ENCODE measurements at places on chromosomes 1 and 21.

GRCh38 chr21:35611708-35612132 is 448.6 kb downstream of the SETD4 start:
- no peak overlapping the region for H3K4me3 ChIP-seq
- H3K27ac ChIP-seq = no peak overlapping the region
- no peak for DNase-seq
- no peaks in the 10 kb centered on the region for H3K27me3 ChIP-seq
- H3K36me3 ChIP-seq = no peaks in the 10 kb centered on the region
- H3K4me1 ChIP-seq = peaks cover 3% of the 10 kb centered on the region

DNA sequence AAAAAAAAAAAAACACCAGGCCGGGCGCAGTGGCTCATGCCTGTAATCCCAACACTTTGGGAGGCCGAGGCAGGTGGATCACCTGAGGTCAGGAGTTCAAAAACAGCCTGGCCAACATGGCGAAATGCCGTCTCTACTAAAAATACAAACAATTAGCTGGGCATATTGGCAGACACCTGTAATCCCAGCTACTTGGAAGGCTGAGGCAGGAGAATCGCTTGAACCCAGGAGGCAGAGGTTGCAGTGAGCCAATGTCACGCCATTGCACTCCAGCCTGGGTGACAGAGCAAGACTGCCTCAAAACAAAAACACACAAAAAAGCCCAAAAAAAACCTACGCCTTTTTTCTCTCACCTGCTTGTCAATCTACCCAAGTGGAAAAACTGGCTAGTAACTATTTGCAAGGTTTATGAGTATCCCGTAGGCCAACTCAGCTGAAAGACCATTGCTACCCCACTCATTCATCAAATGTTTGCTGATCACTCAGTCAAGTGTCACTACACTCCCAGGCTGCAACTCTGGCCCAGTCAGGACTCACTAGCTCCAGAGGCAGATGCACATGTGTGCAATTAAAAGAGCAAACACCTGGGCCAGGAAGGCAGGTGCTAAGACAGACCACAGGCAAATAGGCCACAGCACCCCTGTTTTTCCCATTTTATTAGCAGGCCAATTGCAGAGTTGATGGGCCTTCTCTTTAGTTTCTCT is 2.0 kb downstream of the CSRP1 start:
- no peak for DNase-seq
- H3K36me3 ChIP-seq = peaks cover 6% of the 10 kb centered on the region
- no peak overlapping the region for H3K27ac ChIP-seq

DNA sequence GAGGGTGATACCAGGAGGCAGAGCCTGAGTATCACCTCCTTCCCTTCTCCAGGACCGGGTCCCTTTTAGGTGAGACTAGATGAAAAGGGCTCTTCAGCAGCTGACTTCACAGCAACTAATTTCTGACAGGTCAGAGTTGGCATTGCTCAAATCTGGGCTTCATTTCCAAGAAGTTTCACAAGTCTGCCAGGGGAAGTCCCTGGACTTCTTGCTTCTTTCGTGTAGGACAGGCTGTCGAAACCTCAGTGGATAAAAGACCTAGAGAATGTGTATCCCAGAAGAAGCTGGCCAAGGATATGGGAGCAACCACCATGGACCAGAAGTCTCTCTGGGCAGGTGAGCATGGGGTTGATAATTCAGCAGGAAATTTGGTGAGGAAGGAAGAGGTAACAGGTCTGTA is at the start of gene CHI3L2:
TSS of gene CHI3L2 (plus strand) at position 280 of the 400 bp plus-strand sequence. CDS start at position 297, 17 bp downstream.
- H3K4me3 ChIP-seq = no peak within 1 kb of the TSS
- H3K36me3 ChIP-seq = peaks cover 3% of the 10 kb centered on the region
- no peak for DNase-seq

- DNase-seq = peak; percentile 50
- no peaks in the 10 kb centered on the region for H3K36me3 ChIP-seq
- peaks cover 19% of the 10 kb centered on the region for H3K27me3 ChIP-seq
- H3K27ac ChIP-seq = no peak overlapping the region
- H3K4me1 ChIP-seq = peaks cover 29% of the 10 kb centered on the region
These were observed 6.3 kb upstream of the CRYBG2 start for GRCh38 chr1:26359981-26360806.

DNA sequence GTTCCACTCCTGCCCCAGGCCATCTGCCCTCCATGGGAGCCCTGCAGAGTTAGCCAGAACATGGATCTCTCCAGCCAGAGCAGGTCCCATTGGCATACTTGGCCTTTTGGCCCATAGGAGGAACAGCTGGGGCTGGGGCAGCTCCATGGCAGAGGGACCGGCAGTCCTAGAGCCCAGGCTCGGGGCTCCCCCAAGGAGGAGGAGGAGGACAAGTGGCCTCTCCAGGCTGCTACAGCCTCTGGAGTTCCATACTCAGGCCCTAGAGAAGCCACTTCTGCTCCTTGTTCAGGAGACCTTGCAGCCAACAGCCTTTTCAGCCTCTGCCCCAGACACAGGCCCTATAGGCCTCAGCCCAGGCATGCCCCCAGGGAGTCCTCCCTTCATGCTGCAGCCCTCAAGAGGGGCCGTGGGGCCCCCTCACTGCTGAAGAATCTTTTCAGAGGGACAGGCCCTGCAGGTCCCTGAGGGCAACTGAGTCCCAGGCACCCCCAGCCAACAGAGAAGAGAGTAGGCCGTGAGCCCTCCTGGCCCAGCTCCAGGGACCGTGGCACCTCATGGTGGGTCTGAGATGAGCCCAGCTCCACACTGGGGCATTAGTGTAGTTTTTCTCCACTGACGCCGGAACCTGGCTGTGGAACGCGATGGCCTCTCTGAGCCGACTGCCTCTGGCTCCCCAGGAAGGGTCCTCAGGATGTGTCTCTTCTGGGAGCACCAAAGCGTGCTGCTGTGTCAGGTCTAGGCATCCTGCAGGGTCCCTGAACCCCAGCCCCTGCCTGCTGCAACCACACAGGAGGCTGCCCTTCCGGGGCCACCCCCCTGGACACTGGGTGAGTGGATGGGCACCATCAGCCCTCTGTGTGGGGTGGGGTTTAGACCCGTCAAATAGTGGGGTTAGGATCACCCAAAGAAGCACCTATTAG is 297.6 kb upstream of the VAMP3 start:
- H3K36me3 ChIP-seq = no peaks in the 10 kb centered on the region
- H3K27ac ChIP-seq = no peak overlapping the region
- no peak for DNase-seq
- no peaks in the 10 kb centered on the region for H3K4me1 ChIP-seq
- peaks cover 2% of the 10 kb centered on the region for H3K27me3 ChIP-seq

DNA sequence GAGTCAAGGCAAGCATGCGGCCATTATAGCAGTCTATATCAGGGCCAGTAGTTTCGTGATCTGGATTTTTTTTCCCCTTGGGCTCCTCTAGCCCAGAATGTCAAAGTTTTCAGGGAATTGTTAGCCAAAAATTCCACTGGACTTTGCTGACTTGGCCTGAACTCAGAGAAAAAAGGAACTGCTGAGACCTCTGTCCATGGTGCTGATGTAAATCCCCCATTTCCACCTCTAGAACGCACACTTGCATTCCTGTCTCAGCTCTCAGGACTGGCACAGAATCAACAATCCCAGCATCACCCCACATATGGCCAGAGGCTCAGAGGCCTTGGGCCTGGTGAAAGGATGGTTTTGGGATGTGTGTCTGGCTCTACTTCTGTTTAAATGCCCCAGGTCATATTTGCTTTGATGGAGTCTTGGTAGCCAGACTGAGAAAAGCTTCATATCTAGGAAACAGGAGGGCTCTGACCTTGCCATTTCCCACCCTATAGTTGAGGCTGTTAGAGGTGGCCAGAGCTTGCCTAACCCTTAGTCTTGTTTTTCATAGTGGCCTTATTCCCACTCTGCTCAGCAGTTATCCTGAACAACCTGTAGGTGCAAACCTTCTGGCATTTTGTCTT is 16.9 kb upstream of the EFCAB14 start:
- H3K36me3 ChIP-seq = no peaks in the 10 kb centered on the region
- H3K27me3 ChIP-seq = peaks cover 13% of the 10 kb centered on the region
- H3K27ac ChIP-seq = no peak overlapping the region
- no peaks in the 10 kb centered on the region for H3K4me1 ChIP-seq
- DNase-seq = no peak

DNA sequence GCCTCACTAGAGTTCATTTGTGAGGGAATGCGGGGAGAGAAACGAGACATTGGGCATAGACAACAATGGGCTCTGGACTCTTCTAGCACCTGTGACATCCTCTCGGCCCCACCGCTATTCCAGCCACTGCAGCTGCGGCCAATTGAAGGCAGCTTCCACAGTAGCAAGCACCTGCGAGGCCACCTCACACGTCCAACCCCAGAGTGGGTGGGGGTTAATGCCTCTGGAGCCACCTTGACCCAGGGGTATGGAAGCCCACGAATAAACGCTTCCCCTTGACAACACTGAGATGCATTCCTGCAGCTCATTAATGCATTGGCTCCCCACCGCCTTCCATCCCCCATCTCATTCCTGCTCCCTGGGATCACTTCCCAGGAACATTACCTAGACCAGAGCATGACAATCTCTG is 104.4 kb downstream of the GLIS1 start:
- no peak overlapping the region for H3K27ac ChIP-seq
- H3K4me1 ChIP-seq = no peaks in the 10 kb centered on the region
- no peak overlapping the region for H3K4me3 ChIP-seq
- no peaks in the 10 kb centered on the region for H3K27me3 ChIP-seq

- no peak overlapping the region for H3K27ac ChIP-seq
- no peak for DNase-seq
- H3K27me3 ChIP-seq = no peaks in the 10 kb centered on the region
- no peak overlapping the region for H3K4me3 ChIP-seq
- peaks cover 6% of the 10 kb centered on the region for H3K4me1 ChIP-seq
These were observed 63.6 kb downstream of the DMAP1 start for GRCh38 chr1:44276901-44277300.

DNA sequence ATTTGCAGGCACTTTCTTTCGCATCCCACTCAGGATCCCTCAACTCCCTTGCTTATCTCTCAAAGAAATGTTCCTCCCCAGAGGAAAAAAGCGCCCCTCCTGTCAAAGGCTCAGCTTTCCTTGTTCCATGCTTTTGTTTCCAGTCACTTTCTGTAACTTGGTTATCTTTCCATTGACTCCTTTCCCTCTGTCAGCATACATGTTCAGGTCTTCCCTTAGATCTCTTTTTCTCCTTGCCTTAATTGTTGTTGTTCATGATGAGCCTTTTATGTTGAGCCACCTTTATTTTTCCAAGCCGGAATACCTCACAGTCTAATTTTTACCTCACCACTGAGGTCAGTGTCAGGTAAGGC is 46.5 kb upstream of the PODN start:
- peaks cover 19% of the 10 kb centered on the region for H3K36me3 ChIP-seq
- H3K4me1 ChIP-seq = peaks cover 36% of the 10 kb centered on the region
- no peaks in the 10 kb centered on the region for H3K27me3 ChIP-seq
- peak overlapping the region; percentile 92 for H3K4me3 ChIP-seq
- no peak overlapping the region for H3K27ac ChIP-seq

DNA sequence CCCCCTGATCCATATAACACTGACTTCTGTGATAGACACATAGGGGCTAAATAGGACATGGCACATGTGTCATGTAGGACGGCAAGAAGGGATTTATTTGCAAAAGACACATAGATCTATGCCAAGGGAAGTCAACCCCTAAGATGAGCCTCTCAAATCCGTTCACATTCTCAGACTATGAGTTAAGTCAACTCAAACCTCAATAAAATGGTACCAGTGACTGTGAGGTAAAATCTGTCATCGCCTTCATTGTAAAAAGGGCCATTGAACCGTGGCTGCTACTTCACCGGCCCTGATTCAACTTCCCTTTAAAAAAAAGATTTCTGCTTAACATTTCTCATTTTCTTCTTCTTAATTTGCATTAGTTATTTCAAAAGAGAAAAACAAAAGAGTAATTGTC is 144.0 kb downstream of the ZNF281 start:
- no peak for DNase-seq
- no peak overlapping the region for H3K4me3 ChIP-seq
- H3K27me3 ChIP-seq = no peaks in the 10 kb centered on the region
- no peaks in the 10 kb centered on the region for H3K36me3 ChIP-seq

GRCh38 chr1:203085528-203086406 is at the start of gene MYOG:
Gene MYOG, minus strand, starts transcription at chr1:203086012. Its CDS starts 51 bp downstream, at chr1:203085961.
- H3K27me3 ChIP-seq = peaks cover 24% of the 10 kb centered on the region
- H3K36me3 ChIP-seq = no peaks in the 10 kb centered on the region
- H3K4me3 ChIP-seq = no peak within 1 kb of the TSS
- no peaks in the 10 kb centered on the region for H3K4me1 ChIP-seq
- no peak within 1 kb of the TSS for H3K27ac ChIP-seq
- DNase-seq = no peak

DNA sequence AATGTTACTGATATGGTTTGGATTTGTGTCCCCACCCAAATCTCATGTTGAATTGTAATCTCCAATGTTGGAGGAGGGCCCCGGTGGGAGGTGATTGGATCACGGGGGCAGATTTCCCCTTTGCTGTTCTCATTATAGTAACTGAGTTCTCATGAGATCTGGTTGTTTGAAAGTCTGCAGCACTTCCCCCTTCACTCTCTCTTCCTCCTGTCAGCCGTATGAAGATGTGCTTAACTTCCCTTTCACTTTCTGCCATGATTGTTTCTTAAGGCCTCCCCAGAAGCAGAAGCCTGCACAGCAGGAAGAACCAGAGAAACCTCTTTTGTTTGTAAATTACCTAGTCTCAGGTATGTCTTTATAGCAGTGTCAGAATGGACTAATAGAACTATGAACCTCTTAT is 28.4 kb downstream of the TRIM33 start:
- peaks cover 54% of the 10 kb centered on the region for H3K4me1 ChIP-seq
- peak overlapping the region; percentile 91 for H3K27ac ChIP-seq
- H3K36me3 ChIP-seq = peaks cover 11% of the 10 kb centered on the region

- peaks cover 9% of the 10 kb centered on the region for H3K4me1 ChIP-seq
- H3K4me3 ChIP-seq = no peak overlapping the region
- DNase-seq = no peak
- peaks cover 36% of the 10 kb centered on the region for H3K36me3 ChIP-seq
- H3K27ac ChIP-seq = no peak overlapping the region
- no peaks in the 10 kb centered on the region for H3K27me3 ChIP-seq
These were observed 9.5 kb upstream of the TMEM39B start for GRCh38 chr1:32063261-32063681.
